Natural killer cell treated with Interleukin-12 subunit alpha and Interleukin-12 subunit beta and Interleukin-15 and Interleukin-18, amount 100 ng/mL, for 72 hours (primary cell): ENCODE measurements at places on chromosomes 2 and 18.

DNA sequence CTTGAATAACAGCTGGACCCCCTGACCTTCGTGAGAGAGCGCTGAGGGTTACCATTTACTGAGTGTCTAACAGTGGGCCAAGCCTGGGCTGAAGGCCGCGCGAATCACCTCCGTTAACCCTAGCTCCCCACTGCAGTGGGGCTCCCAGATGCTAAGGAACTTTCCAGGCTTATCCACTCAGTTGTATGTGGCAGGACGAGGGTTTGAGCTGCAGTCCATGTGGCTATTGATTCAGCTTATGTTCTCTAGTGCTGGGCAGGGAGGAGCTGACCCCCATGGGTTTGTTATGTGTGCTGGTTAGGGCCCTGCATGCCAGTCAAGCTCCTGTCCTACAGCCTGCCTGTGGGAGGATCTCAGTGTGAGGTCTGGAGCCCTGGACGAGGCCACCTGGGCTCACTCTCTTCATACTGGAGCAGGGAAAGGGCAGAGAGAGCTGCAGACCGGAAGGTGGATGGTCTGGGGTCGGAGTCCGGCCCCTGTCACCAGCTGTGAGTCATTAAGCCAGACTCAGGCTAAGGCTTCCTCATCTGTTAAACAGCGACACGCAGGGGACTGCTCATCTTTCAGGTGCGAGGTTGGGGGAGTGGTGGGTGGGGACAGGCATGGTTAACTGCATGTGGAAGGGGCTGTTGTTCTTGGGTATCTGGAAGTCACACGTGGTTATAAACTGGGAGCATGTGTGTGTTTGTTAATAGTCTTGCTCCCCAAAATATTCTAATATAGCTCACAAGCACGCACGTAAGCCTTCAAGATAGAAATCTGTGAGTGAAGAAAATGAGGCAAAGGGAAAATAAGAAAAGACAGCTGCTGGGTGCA lies 6.6 kb downstream of the PSD4 start:
- no peak for DNase-seq
- peak overlapping the region; percentile 75 for H3K27ac ChIP-seq
- H3K4me3 ChIP-seq, result peak overlapping the region; percentile 90
- H3K36me3 ChIP-seq, result peaks cover 9% of the 10 kb centered on the region
- H3K27me3 ChIP-seq, result no peaks in the 10 kb centered on the region

DNA sequence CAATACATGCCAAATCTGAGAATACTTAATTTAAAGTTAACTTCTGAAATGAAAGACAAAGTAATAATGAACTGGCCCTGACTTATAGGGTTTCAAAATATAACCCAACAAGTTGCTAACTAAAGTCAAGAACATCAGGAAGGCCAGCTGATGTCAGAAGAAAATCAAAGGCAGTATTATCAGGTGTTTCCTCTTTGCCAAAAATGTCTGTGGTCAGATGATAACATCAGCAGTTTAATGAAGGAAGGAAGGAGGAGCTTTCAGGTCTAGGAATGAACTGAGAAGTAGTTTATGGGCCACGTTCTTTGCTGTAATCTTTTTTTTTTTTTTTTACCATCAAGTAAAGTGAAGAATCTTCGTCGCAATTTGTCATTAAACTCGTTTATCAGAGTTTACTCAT lies 40.9 kb downstream of the CDH2 start:
- H3K27me3 ChIP-seq, result no peaks in the 10 kb centered on the region
- peaks cover 7% of the 10 kb centered on the region for H3K36me3 ChIP-seq
- H3K4me3 ChIP-seq, result no peak overlapping the region
- no peaks in the 10 kb centered on the region for H3K4me1 ChIP-seq

GRCh38 chr2:222242532-222242931 lies 56.3 kb downstream of the PAX3 start:
- no peak for DNase-seq
- H3K4me1 ChIP-seq, result no peaks in the 10 kb centered on the region
- no peak overlapping the region for H3K27ac ChIP-seq
- no peaks in the 10 kb centered on the region for H3K36me3 ChIP-seq
- H3K27me3 ChIP-seq, result peaks cover 9% of the 10 kb centered on the region
- H3K4me3 ChIP-seq, result no peak overlapping the region

DNA sequence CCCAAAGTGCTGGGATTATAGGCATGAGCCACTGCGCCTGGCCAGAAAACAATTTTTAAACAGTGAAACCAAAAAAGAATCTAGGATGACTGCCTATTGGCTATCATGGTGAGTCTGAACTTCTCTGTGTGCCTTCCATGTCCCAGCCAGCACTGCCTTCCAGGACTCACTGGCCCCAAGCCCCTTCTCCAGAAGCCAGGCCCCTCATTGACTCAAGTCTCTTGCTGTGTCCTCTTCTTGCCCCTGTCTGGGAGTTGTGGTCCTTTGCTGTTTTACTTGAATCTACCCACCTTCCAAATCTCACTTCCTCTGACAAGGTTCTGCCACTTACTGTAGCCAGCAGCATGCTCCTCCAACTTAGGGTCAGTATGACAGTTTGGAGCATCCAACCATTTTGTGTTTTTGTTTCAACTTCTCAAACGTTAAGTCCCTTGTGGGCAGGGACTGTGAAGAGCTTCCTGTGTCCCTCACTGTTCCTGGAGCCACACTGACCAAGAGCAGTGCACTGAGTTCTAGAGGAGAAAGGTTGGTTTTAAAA lies 41.7 kb downstream of the ST3GAL5 start:
- peaks cover 26% of the 10 kb centered on the region for H3K36me3 ChIP-seq
- H3K27ac ChIP-seq, result peak overlapping the region; percentile 46
- peaks cover 42% of the 10 kb centered on the region for H3K4me1 ChIP-seq
- H3K27me3 ChIP-seq, result no peaks in the 10 kb centered on the region
- H3K4me3 ChIP-seq, result peak overlapping the region; percentile 30

GRCh38 chr2:167825664-167826063 lies 421.7 kb downstream of the STK39 start:
- no peaks in the 10 kb centered on the region for H3K36me3 ChIP-seq
- H3K4me3 ChIP-seq, result no peak overlapping the region
- DNase-seq, result no peak
- peaks cover 10% of the 10 kb centered on the region for H3K27me3 ChIP-seq
- no peaks in the 10 kb centered on the region for H3K4me1 ChIP-seq

GRCh38 chr18:69215161-69215560 lies 185.5 kb upstream of the DOK6 start:
- no peaks in the 10 kb centered on the region for H3K4me1 ChIP-seq
- no peak overlapping the region for H3K27ac ChIP-seq
- H3K4me3 ChIP-seq, result no peak overlapping the region
- no peak for DNase-seq

DNA sequence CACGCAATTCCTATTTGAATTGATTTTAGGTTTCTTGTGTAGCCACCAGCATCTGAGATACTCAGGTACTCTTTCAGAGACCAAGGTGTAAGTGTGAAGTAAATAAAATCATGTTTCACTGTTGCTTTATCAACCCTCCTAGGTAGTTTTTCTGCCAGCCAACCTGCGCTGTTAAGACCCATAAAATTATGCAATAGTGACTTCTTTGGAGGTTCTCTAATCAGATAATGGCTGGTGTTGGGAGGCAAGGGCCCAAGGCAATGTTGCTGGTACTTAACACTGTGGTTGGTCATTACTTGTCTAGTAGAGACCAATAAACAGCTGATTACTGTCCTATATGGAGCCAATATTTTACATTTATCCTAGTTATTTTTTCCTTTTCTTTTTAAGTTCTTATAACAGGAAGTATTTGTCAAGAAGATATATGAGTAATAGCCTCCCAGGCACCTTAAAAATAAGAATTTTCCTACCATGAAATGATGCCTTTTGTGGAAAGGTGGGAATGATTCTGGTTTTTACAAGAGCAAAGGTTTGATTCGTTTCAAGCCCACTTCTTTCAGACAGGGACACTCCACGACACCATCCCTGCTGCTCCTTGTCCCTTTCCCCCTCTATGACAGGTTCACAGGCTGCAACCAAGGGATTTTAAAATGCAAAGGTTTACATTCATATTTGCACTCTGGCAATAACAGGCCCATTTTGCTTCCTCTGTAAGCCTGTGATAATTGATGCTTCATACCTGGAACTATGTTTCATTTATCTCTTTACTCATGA lies 259.3 kb downstream of the MEIS1 start:
- no peaks in the 10 kb centered on the region for H3K4me1 ChIP-seq
- DNase-seq, result no peak
- no peaks in the 10 kb centered on the region for H3K27me3 ChIP-seq
- no peak overlapping the region for H3K4me3 ChIP-seq
- no peaks in the 10 kb centered on the region for H3K36me3 ChIP-seq
- H3K27ac ChIP-seq, result no peak overlapping the region

DNA sequence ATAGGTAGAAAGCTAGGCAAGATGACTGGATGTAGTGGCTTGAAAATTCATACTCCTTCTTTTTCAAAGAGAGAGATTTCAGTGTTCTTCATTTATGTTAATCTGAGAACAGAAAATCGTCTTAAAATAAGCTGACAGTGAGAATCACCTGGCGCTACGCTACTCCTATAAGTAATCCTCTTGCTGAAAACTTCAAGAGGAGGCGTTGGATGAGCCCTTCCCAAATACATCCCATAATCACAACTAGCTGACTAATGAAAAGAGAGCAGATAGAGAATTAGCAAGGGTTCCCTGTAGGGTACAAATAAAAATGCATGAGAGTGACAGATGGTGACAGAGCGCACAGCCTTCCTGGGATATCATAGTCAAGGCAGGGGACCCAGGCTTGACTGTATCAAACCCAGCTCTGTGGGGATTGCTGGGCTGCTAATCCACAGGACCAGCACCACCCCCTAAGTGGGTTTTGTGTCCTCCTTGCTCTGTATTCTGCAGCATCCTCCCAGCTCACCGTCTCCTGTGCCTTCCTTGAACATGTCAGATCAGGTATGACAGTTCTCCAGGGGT lies 280.2 kb downstream of the SP3 start:
- no peak overlapping the region for H3K27ac ChIP-seq
- no peaks in the 10 kb centered on the region for H3K36me3 ChIP-seq

- no peaks in the 10 kb centered on the region for H3K4me1 ChIP-seq
- DNase-seq, result no peak
- peaks cover 8% of the 10 kb centered on the region for H3K27me3 ChIP-seq
- no peaks in the 10 kb centered on the region for H3K36me3 ChIP-seq
- H3K27ac ChIP-seq, result no peak overlapping the region
Measured at GRCh38 chr18:79013869-79014268, 34.3 kb downstream of the SALL3 start.

- H3K4me3 ChIP-seq, result no peak overlapping the region
- no peaks in the 10 kb centered on the region for H3K36me3 ChIP-seq
- H3K27me3 ChIP-seq, result no peaks in the 10 kb centered on the region
- H3K4me1 ChIP-seq, result no peaks in the 10 kb centered on the region
- no peak for DNase-seq
Measured at GRCh38 chr2:223549215-223549614, 52.9 kb downstream of the SCG2 start.

DNA sequence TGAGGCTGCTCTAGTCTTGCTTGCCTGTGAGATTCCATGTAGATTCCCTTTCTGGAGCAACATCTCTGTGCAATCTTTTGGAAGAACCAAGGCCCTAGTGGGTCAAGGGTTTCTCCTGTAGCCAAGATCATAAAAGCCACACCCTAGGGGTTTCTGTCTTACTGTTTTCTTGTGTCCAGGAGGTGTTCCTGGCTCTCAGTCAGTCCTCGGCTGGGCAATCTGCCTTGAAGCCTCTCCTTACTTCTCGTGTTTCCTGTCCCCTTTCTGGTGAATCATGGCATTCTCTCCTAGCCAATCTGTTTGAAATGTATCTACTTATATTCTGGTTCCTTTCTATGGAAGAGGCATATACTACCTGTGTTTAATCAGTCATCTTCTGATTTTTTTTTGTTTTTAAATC lies 484.8 kb upstream of the UBE2E3 start:
- DNase-seq, result no peak
- H3K27ac ChIP-seq, result no peak overlapping the region
- H3K4me1 ChIP-seq, result no peaks in the 10 kb centered on the region
- H3K36me3 ChIP-seq, result no peaks in the 10 kb centered on the region

- H3K36me3 ChIP-seq, result no peaks in the 10 kb centered on the region
- no peaks in the 10 kb centered on the region for H3K27me3 ChIP-seq
- H3K4me1 ChIP-seq, result no peaks in the 10 kb centered on the region
- H3K4me3 ChIP-seq, result no peak overlapping the region
- no peak overlapping the region for H3K27ac ChIP-seq
Measured at GRCh38 chr2:169507698-169508097, 1.8 kb upstream of the KLHL41 start.

DNA sequence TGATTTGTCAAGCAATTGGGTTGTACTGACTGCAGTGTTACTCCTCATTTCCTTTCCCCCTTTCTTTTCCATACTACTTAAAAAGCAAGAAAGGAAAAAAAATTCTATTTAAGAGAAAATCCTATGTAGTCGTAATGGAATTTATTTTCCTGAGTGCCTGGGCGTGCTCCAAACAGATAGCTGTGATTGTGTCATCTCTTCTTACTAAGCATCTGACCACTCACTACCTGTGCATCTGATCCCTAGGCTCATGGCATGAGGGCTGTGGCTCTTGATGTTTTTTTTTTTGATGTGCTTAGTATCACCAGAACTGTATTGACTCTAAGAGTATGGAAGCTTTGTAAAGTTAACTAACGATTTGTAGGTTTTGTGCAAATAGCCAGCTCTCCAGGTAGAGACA lies 19.0 kb downstream of the CRIM1 start:
- no peaks in the 10 kb centered on the region for H3K27me3 ChIP-seq
- DNase-seq, result no peak
- peak overlapping the region; percentile 62 for H3K27ac ChIP-seq
- no peak overlapping the region for H3K4me3 ChIP-seq
- H3K4me1 ChIP-seq, result peaks cover 48% of the 10 kb centered on the region
- peaks cover 4% of the 10 kb centered on the region for H3K36me3 ChIP-seq

GRCh38 chr2:5479265-5479928 lies 212.8 kb upstream of the SOX11 start:
- DNase-seq, result no peak
- no peaks in the 10 kb centered on the region for H3K4me1 ChIP-seq
- no peak overlapping the region for H3K4me3 ChIP-seq
- H3K27ac ChIP-seq, result no peak overlapping the region
- no peaks in the 10 kb centered on the region for H3K27me3 ChIP-seq
- H3K36me3 ChIP-seq, result no peaks in the 10 kb centered on the region

- H3K27ac ChIP-seq, result no peak overlapping the region
- H3K27me3 ChIP-seq, result peaks cover 78% of the 10 kb centered on the region
- peak overlapping the region; percentile 77 for H3K4me3 ChIP-seq
- peaks cover 12% of the 10 kb centered on the region for H3K36me3 ChIP-seq
- DNase-seq, result peak; percentile 60
- H3K4me1 ChIP-seq, result peaks cover 10% of the 10 kb centered on the region
Measured at GRCh38 chr2:203534621-203535077, 452 bp downstream of the RAPH1 start.

GRCh38 chr2:6972067-6972710 lies 55.0 kb downstream of the RNF144A start:
- no peak overlapping the region for H3K27ac ChIP-seq
- no peak for DNase-seq
- H3K27me3 ChIP-seq, result no peaks in the 10 kb centered on the region
- peaks cover under 1% of the 10 kb centered on the region for H3K4me1 ChIP-seq

DNA sequence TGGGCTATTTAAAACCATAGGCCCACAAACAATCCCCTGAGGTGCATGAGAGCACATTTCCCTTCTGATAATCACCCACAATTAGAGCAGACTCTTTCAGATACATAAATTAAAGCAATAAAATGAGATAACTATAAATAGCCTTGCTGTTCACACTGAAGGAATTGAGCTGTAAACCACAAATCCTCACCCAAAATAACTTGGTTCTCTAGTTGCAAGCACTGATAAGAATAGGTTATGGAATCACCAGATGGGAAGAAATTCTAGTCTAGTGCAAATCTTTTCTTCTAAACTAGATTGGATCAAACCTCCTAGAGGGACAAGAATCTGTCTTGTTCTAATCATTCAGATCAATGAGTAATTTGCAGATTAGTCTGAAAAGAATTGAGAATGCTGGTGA lies 64.6 kb downstream of the NAB1 start:
- H3K27me3 ChIP-seq, result no peaks in the 10 kb centered on the region
- peaks cover 2% of the 10 kb centered on the region for H3K36me3 ChIP-seq
- no peak for DNase-seq
- no peak overlapping the region for H3K27ac ChIP-seq

- no peak overlapping the region for H3K27ac ChIP-seq
- no peaks in the 10 kb centered on the region for H3K4me1 ChIP-seq
- DNase-seq, result no peak
- H3K27me3 ChIP-seq, result no peaks in the 10 kb centered on the region
Measured at GRCh38 chr18:56136105-56136504, 502.3 kb downstream of the TXNL1 start.
